CD4-positive, alpha-beta memory T cell (primary cell): ENCODE measurements at places on chromosomes 2 and 18. TPM values are rescaled to one million over a fixed set of nuclear protein-coding genes. Genes with fewer than 3 reads are reported as not detected.
A peak's percentile ranks its signal among the peaks of the same experiment; 100 is the strongest.

- DNase-seq: no peak
Observed at GRCh38 chr2:136935119-136935518, 169.8 kb downstream of the THSD7B start.

DNA sequence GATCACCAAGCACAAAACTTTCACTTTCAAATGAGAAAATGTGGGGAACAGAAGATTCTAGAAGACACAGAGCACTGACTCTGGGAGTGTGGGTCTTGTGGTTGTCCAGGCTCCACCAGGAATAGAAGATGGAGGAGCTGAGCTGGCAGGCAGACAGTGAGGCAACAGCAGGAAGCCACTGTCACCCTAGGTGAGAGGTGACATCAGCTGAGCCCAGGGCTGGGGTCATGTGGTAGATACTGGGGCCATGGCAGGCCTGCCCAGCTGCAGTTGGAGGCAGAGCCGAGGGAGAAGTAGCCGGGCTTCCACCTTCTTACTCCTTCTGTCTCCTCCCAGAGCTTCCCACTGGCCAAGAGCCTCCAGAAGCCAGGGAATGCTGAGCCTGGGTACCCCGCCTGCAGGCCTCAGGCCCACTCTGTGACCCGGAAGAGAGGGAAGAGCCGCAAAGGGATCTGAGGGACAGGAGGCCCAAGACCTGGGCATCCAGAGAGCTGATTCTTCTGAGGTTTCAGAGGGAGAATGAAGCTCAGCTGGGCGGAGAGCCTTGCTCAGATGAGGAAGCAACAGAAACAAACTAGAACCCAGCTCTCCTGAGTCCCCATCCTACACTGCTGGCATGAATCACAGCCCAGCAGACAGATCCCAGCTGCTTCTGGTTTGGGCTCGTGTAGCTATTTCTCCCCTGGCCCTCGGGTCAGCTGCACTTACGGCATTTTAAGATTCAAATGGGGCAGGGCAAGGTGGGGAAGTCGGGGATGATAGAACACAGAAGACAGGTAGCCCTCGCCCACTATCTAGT lies 39.8 kb upstream of the ASAP2 start:
- DNase-seq: no peak

SULT1C4 gene
- not detected for total RNA-seq

GRCh38 chr2:23292024-23292423 lies 93.0 kb upstream of the KLHL29 start:
- no peak for DNase-seq

DNA sequence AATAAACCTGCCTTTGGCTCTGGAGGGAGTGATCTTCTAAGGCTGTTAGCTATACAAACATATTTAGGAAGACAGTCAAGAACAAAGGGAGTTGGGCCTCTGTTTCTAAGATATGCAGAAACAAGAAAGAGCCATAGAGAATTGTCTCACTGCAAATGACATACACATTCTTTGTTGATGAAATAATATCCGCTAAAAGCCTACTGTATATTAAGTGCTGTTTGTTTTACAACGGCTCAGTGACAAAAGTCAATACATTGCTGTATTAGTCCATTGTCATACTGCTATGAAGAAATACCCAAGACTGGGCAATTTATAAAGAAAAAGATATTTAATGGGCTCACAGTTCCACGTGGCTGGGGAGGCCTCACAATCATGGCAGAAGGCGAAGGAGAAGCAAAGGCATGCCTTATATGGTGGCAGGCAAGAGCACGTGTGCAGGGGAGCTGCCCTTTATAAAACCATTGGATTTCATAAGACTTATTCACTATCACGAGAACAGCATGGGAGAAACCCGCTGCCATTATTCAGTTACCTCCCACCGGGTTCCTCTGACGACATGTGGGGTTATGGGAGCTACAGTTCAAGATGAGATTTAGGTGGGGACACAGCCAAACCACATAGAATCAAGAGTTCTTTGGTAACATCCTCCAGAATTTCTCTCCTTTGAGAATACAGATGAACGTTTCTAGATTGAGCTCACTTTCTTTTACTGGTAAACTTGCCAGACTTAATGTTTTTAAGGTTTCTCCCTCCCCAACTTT lies 157.8 kb downstream of the PIK3C3 start:
- no peak for DNase-seq

DNA sequence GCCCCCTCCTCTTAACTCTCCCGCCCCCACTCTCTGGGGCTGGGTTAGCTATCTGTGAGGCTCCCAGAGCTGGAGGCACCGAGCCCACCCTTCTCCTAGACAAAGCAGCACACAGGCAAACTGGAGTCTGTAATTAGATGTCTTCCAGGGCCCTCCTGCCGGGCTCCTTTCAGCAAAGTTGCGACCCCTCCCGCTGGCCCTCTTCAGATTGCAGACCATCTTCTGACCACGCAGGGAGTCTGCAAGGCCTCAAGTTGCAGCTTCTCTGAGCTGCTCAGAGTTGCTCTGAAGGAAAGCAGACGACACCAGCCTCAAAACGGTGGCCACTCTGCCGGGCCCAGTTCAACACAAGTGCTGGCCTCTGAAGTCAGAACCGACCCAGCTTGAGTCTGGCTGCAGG lies 228.4 kb upstream of the COPS8 start:
- no peak for DNase-seq

MEIS1 gene
- not detected for total RNA-seq

IFIH1 gene
- total RNA-seq: 31.2 TPM

DNA sequence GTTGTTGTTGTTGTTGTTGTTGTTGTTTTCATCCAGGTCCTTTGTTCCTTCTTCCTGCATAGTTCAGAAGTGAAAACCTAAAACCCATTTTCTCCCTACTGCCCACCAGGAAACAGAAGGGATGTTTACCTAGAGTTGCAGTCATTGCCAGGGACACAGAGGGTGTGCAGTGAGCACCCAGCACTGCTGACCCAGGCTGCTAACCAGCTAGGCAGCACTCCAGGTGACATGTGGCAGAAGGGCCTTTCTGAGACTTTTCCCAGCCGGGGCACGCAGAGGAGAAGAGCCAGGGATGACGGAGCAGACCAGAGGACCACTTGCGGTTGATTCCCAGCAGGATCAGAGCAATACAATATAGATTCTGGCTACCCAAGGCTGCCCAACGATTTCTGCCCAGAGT lies 286.3 kb downstream of the BCL11A start:
- no peak for DNase-seq

DNA sequence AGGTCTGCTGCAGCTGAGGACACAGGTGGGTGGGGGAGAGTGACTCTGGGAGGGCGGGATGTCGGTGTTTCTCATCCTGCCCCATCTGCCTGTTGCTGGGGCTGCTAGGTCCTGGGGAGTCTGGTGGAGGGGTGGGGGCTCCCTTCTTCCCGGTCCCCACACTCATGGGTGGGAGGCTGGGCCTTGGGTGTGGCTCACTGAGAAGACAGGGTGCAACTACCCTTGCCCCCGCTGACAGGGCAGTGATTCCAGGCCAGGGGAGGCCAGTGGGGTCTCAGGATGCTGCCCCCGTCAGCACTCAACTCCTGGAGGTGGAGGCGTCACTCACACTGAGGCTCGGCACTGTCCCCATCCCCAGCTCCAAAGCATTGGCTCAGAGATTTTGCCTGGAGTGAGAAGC lies 7.7 kb upstream of the NFATC1 start:
- DNase-seq: no peak

- no peak for DNase-seq
Observed at GRCh38 chr2:81542119-81542518, 1237.6 kb upstream of the LRRTM1 start.

- no peak for DNase-seq
Observed at GRCh38 chr2:3470856-3471737, 48.2 kb downstream of the ADI1 start.

FBLN7 gene
- total RNA-seq: 34.3 TPM

GKN1 gene
- total RNA-seq: not detected

SYT4 gene
- total RNA-seq: not detected

DNA sequence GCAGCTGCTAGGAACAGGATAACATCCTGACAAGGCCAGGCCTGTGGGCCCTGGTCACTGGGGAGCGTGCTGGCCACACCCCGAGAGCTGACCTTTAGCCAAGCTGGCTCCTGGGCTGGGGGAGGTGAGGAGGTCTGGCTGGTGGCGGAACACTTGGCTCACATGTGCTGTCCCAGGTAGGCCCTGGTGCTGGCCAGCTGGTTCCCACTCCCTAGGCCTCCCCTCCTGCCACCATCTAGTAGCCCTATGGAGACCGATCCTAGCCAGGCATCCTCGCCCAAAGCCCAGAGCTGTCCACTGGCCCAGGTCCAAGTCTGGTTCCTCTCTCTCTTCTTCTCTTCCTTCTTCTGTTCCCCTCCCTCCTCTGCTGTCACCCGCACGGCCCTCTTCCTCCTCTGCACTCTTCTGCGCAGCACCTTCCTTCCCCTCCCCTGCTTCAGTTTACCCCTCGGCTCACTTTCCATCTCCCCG lies 52.4 kb downstream of the TNS1 start:
- DNase-seq: no peak

CNGA3 gene
- not detected for total RNA-seq

DNA sequence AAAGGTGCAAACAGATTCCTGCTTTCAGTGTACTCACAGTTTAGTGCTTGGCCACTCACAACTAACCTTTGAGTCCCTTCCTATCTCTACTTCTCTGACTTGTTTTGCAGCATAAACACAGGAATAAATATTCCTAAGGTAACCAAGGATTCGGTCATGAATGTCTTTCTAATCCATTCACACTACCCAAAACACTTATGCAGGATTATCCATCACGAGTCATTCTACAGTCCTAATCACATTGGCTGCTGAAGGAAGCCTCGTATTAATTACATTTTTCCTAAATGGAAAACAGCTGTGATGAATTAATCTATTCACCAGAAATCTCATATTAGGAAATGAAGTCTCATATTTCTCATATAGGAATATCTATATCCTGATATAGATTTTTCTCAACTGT lies 16.3 kb downstream of the RDH14 start:
- DNase-seq: no peak

GRCh38 chr2:236896688-236897087 lies 189.0 kb upstream of the COPS8 start:
- DNase-seq: no peak

SLC5A7 gene
- not detected for total RNA-seq

CAPN14 gene
- total RNA-seq: 0.53 TPM

GRCh38 chr2:22887845-22888244 lies 497.1 kb upstream of the KLHL29 start:
- no peak for DNase-seq

PCARE gene
- not detected for total RNA-seq

DNA sequence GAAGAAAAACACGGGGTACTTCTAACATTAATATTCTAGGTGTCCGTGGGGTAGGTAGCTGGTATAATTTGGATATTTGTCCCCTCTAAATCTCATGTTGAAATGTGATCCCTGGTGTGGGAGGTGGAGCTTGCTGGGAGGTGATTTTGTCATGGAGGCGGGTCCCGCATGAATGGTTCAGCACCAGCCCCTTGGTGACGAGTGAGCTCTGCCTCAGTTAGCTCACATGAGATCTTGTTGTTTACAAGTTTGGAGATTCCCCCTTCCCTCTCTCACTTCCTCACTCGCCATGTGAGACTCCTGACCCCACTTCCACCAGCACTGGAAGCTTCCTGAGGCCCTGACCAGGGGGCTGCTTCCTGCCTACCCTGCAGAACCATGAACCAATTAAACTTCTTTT lies 35.4 kb upstream of the DNER start:
- DNase-seq: no peak

DNA sequence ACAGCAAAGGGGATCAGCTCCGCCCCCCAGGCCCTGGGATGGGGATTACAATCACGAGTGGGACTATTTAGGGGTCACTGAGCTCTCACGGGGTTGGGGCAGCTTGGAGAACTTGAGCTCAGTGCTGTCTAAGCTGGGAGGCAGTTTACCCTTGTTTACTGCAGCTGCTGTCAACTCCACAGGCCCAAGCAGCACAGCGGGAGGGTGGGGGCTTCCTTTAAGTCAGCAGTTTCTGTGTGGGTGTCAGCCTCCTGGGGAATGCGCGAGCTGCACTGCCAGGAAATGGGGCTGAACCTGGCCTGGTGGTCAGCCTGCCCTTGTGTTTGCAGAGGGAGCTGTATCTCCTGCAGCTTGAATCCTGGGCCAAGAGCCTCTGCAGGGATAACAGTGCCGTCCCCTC lies 29.8 kb downstream of the TOGARAM2 start:
- peak; percentile 80 for DNase-seq

DNA sequence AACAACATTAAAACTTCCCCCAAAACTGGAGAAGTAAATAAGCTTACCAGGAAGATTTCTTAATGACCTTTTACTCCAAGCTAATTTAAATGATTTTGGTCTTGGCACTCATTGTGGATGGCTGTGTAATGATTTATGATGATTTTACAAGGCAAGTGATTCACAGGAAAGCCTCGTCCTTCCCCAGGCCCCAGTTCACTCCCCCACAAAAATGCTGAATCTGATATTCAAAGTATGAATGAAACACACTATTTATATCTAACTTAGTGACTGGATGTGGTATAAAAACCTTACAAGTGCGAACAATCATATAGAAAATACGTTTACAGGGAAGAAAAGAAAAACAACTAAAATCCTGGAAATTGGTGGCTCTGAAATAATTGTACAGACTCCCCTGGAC lies 49.8 kb downstream of the ZNF516 start:
- DNase-seq: no peak

DNA sequence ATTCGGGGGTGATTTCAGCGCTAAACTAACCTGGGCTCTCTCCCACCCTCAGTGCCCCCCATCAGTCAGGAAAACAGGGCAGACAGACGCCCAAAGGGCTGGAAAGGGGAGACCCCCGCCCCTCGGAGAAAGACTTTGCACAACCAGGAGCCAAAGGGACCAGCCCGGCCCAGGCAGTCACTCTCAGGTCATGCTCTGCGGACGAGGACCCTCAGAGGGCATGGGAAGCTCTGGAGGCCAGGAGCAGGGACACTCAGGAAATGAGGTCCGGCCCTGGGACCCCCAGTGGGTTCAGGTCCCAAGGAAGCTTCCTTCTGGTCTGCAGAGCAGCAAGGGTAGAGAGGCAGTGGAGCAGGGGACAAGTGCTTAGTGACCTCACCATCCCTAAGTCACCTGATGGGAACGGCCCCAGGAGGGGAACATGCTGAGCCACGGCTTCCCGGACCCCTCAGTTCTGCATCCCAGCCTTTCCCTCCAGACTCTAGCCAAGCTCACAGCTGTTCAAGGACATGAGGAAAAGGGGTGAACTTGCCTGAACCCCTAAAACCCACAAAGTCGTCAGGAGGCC lies 88.0 kb upstream of the GPC1 start:
- no peak for DNase-seq

ANKRD62 gene
- not detected for total RNA-seq

- DNase-seq: no peak
Observed at GRCh38 chr18:69622961-69623360, 222.3 kb downstream of the DOK6 start.

GRCh38 chr18:36189486-36189885 lies 2.2 kb downstream of the MOCOS start:
- DNase-seq: no peak
